ENCODE measurements at places on chromosomes 4 and X.

- DNase-seq, result no peak
Measured at GRCh38 chr4:46648088-46648744, 258.3 kb upstream of the GABRA2 start.

GRCh38 chr4:113444386-113444785 lies 317.2 kb downstream of the CAMK2D start:
- DNase-seq, result no peak

GRCh38 chrX:22090181-22090580 lies 58.1 kb downstream of the PHEX start:
- DNase-seq, result no peak

DNA sequence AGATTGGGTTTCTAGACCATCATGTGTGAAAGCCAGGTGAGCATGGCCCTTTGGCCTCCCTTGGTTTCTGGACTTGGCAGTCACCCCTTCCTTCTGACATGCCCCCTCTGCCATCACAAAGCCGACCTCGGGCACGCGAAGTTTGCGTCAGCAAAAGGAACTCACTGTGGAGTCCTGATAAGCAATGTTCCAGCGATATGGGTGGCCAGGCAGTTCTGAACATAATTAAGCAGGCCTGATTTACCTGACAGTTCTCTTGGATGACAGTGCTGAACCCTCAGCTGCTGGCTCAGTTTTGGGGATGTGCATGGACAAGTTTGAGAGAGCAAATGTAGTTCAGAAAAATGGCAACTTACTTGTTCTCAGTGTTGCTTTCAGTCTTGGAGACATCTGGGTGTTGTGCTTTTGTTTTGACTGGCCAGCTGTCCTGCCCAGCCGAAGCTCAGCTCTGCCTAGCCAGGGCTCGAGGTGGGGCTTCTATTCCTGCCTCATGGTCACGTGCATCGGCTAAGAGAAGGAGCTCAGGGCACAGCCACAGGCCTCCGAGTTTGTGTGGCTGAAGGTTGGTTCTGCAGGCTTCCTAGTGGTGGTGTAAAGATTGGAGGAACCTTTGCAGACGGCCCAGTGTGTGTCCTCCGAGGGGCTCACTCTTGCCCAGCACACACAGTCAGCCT lies 78.3 kb downstream of the CLDN34 start:
- DNase-seq, result no peak

GRCh38 chr4:94650134-94650495 lies 107.6 kb upstream of the BMPR1B start:
- no peak for DNase-seq

DNA sequence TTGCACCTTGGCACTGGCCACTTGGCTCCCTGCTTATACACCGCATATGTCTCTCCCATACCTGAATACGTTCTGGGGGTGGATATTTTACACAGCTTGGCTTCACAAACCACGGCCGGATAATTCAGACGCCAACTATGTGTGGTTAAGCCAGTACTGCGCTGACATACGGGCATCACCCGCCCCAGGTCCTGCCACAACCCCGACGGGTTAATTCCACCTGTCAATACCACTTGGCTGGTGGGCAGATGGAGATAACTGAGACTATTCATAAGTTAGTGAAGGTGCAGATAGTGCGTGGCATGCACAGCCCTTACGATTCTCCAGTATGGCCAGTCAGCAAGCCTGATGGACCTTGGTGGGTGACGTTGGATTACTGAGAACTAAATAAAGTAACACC lies 696.3 kb upstream of the AGA start:
- DNase-seq, result no peak

DNA sequence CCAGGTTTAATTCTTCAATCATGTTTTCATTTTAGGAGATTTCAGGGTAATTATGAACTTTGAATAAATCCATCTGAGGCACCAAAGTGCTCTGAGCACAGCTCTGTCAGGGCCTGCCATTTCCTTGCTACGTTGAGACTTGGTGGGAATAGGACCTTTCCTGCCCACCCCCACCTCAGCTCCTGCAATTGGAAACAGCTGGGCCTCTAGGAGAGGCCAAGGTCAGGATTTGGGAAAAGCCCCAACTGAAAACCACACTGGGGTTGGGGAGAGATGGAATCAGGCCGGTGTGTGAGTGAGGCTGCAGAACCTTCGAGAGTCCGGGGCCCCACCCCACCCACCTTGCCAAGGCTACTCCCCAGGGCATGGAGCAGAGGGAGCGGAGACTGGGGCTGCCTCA lies 212.7 kb upstream of the BCOR start:
- DNase-seq, result no peak

Measured in activated CD4-positive, alpha-beta T cell treated with anti-CD3 and anti-CD28 coated beads for 1 hour (primary cell).